NCI-H2029 (cell line): ENCODE measurements at places on chromosomes 4 and X.
A peak's percentile ranks its signal among the peaks of the same experiment; 100 is the strongest.

- DNase-seq = no peak
These were observed 683.1 kb downstream of the KCTD8 start for GRCh38 chr4:43765514-43765913.

- no peak for DNase-seq
These were observed 18.5 kb downstream of the OTUD5 start for GRCh38 chrX:48938721-48939425.

- peak; percentile 40 for DNase-seq
These were observed 789.0 kb downstream of the TECRL start for GRCh38 chr4:63620271-63620670.

DNA sequence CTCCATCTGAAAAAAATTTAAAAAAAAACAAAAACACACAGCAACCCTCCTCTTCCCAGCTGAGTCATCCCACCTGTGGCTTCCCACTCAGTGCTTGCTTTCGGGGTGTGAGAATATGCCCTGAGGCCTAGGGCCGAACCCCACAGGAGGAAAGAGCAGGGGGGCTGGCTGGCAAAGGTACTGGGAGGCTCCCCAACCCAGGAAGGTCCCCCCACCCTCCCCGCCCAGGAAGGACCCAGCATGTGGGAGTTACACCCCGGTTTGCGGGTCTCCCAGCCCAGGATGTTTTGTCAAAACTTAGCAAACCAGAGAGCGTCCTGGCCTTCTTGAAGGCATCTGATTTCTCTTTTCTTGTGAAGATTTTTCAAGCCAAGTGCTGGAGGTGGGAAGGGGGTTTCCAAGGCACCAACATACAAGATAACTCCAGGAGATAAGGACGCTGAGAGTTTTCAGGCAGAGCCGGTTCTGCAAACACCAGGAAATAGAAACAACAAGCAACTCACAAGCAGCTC is 25.7 kb upstream of the CSF2RA start:
- DNase-seq = no peak

GRCh38 chr4:124030147-124030546 is 633.6 kb downstream of the SPRY1 start:
- no peak for DNase-seq

GRCh38 chrX:81308086-81308829 is 106.4 kb downstream of the SH3BGRL start:
- no peak for DNase-seq

DNA sequence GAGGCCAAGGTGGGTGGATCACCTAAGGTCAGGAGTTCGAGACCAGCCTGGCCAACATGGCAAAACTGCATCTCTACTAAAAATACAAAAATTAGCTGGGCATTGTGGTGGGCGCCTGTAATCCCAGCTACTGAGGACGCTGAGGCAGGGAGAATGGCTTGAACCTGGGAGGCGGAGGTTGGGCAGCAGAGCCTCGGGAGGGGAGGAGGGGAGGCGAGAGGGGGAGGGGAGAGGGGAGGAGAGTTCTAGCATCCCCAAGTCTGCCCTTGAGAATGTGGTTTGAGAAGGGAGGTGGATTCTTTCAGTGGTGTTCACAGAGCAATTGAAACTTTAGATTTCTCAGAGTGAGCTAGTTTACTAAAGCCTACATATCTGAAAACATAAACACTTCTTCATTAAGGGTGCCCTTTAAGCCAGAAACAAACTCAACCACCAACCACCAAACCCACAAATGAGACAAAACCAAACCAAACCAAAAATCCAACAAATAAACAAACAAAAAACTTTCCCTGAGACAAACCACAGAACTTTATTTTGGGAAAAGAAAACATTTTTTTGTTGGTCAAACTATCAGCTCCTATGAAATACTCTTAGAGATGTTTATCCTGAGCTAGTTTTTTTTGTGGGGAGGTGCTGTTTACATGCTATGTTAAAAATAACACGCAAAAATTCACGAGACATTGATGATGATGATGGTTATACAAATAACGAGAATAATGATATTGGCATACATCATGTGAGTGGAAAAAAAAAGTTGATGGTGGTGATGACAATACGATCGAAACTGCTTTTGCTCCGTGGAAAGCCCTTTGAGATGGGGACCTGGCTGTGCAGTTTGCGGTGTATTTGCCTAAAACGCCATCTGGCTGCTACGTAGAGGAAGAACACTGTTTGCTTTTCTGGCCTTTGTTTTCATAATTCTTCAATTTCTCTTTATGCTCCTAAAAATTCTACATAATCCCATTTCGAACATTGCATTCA is 98.2 kb upstream of the PRKX start:
- DNase-seq = no peak

GRCh38 chrX:18668071-18668835 is 3.7 kb downstream of the RS1 start:
- DNase-seq = no peak

- peak; percentile 4 for DNase-seq
These were observed 41.9 kb downstream of the PCDH19 start for GRCh38 chrX:100368167-100368566.

GRCh38 chrX:18895189-18895951 is 88.5 kb downstream of the PHKA2 start:
- DNase-seq = no peak

DNA sequence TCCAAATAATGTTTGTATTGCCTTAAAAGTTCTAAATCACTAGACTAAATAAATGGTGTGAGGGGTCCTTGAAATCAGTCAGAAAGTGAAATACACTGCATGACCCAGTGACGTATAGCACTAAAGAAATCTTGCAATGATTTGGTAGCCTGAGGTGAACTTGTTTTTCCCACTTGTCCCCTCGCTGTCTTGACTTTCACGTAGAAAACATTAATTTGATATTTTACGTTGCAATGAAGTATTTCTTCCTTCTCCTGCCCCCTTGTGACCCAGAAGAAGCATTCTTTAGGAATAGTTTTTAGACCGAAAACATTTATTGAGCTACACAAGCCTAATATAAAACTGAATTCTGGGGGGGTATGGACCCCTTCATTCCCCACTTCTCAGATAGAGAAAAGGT is 3.7 kb downstream of the KLB start:
- no peak for DNase-seq

DNA sequence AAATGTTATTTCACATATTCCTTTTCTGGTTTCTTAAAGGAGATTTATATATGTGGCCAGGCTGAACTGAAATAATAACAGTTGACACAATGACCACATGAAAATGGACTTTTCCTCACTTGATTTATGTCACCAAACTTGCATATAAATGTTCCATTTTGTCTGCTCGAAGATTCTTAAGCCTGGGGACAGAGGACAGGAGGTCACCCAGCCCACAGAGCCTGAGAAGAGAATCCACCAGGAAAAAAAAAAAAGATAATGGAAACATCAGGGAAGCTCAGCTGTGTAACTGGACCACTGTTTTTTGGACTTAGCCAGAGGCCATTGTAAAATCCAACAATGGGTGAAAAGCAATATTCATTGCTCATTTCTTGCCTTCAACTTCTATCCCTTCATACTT is 359.0 kb upstream of the FGF16 start:
- no peak for DNase-seq

GRCh38 chr4:48944252-48944651 is 37.7 kb upstream of the OCIAD2 start:
- peak; percentile 21 for DNase-seq

- no peak for DNase-seq
These were observed 93.2 kb downstream of the GASK1B start for GRCh38 chr4:158079661-158080060.

DNA sequence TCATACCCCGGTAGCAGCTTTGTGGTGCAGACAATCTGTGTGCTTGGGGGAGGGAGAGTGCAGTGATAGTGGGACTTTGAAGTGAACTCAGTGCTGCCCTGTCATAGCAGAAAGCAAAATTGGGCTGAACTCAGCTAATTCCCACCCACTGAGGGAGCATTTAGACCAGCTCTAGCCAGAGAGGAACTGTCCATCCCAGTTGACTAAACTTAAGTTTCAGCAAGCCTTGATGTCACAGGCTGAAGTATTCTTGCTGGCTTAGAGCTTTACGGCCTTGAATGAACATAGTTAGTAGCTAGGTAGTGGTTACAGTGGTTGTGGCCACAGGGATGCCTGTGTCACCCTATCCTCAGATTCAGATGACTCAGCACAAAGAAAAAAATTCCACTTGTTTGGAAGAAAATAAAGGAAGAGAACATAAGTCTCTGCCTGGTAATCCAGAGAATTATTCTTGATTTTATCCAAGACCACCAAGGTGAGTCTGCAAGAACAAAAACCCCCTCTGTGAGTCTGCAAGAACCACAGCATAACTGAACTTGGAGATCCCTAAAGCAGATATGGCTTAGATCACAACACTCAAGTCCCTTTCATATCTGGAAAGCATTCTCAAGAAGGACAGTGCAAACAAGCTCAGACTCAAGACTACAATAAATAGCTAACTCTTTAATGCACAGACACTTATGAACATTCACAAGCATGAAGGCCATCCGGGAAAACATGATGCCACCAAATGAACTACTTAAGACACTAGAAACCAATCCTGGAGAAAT is 39.4 kb downstream of the ADH7 start:
- DNase-seq = no peak
